ENCODE measurements at places on chromosomes 2 and 18. TPM values are rescaled to one million over a fixed set of nuclear protein-coding genes. Genes with fewer than 3 reads are reported as not detected.

IL1F10 gene
- total RNA-seq, result not detected

- DNase-seq, result no peak
Measured at GRCh38 chr2:134954065-134954464, 35.4 kb downstream of the CCNT2 start.

ATP5MC3 gene
- 334 TPM for total RNA-seq

DNA sequence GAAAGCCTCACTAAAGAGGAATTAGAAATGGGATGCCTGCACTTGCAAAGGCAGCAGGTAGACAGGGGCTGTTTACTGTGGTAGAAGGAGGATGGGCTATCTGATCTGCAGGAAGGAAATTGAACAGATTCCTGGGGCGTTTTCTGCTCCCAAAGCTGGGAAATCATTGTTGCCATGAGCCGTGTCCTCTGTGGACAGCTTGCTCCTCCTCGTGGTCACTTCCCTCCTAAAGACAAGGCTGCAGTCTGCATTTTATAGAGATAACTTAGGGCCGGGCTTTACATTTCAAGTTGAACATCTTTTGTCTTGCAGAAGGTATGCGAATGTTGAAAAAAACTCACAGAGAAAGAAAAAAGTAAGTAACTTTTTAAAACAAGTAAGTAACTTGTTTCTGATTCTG, 50.9 kb downstream of the DCDC2C start:
- peak; percentile 27 for DNase-seq

SF3B1 gene
- 278 TPM for total RNA-seq

DNA sequence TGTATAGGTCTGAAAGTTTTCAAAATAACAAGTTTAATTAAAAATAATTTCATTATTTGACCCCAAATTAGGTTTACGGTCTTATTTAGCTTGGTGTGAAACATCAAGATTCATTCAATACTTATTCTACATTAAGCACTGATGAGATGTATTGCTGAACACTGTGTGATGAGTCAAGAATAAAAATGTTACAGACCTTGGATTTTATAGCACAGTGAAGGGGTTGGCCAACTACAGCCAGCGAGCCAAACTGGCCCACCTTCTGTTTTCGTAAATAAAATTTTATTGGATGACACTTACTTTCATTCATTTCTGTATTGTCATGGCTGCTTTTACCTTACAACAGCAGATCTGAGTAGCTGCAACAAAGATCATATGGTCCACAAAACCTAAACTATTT, 8.3 kb downstream of the PPP4R1 start:
- DNase-seq, result no peak

GRCh38 chr2:6214471-6214870, 522.3 kb downstream of the SOX11 start:
- peak; percentile 50 for DNase-seq

EIPR1 gene
- total RNA-seq, result 27.6 TPM

ARHGAP15 gene
- total RNA-seq, result not detected

SLC9A4 gene
- total RNA-seq, result not detected

- no peak for DNase-seq
Measured at GRCh38 chr18:3081584-3081991, 68.6 kb upstream of the LPIN2 start.

GRCh38 chr2:151853070-151853758, 25.0 kb upstream of the ARL5A start:
- DNase-seq, result no peak

DNA sequence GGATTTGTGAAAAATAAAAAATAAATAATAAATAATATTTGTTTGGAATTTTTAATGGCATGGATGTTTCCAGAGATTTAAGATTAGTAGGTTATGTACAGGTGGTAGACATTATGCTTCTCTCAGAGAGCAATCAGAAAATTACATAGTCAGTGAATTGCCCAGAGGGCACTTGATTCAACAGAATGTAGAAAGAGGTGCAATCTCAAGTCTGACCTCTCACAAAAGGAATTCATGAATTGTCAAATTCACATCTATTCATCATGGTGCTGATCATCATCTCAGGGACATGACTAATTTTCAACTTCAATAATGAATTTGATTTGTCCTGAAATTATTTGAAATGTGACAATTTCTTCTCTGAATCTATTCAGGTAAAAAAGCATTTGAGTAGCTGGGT, 172.5 kb downstream of the PDE11A start:
- no peak for DNase-seq

DNA sequence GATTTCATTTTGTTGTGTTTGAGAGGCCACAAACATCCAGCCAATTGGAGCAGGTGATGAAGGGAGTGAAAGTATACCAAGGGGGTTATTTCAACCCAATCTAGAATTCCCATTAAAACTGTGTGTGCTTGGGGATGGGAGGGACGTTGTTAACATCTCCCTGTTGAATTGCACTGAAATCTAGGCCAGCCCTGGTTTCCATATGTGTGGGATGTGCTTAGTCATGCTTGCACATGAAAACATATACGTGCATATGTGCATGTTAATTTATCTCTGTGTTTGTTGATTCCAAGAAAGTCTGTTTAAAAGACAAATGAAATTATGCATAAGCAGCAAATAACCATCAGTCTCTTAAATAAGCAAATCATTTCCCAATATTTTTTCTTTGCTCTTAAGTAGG, 5.6 kb downstream of the CELF4 start:
- DNase-seq, result no peak

SIX3 gene
- total RNA-seq, result 0.55 TPM

CTLA4 gene
- not detected for total RNA-seq

DNA sequence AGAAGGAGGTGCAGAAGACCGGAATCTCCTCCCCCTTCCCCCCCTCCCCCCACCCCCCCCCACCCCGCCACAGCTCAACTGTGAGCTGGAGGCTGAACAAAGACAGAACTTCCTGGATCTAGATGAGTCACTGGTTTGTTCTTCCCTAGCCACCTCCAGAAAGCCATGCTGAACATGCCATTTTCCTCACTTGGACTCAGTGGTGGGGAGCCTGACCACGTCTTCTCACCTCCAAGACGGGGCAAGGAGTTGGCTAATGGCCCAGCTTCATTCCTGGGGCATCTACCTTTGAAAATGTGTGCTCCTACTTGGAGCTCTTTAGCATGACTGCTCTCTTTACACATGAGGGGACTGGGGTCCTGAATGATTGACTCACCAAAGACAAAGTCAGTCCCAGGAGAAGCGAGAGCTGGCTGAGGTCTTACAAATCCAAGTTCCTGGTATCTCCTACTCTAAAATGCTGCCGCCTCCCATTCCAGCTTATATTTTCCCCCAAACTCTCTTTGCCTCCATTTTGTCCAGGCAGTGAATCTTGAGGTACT, 22.6 kb upstream of the FZD5 start:
- peak; percentile 72 for DNase-seq

- DNase-seq, result no peak
Measured at GRCh38 chr2:203783496-203784203, 77.2 kb downstream of the CD28 start.

RAB6C gene
- not detected for total RNA-seq

GRCh38 chr18:6315517-6316331, 99.0 kb downstream of the L3MBTL4 start:
- no peak for DNase-seq

DNA sequence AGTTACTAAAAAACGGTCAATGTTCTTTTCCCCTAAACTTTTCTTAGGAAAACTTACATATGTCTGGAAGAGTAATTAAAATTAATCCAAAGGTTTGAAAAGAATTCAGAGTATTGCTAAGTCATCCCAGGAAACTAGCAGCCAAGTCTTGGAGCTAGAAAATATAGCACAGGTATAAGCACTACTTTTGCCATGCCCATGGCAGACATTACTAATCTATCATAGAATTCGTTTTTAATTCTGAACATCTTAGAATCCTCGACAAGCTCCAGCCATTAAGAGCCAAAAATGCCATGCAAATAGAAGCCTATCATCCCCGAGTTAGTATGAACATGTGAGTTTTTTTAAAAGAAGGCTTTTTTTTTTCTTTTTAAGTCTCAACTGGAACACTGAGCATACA, 395.0 kb downstream of the ZEB2 start:
- no peak for DNase-seq

- DNase-seq, result no peak
Measured at GRCh38 chr2:219323434-219323833, 9.1 kb downstream of the RESP18 start.

- DNase-seq, result no peak
Measured at GRCh38 chr2:149562324-149562723, 25.3 kb downstream of the MMADHC start.

DNA sequence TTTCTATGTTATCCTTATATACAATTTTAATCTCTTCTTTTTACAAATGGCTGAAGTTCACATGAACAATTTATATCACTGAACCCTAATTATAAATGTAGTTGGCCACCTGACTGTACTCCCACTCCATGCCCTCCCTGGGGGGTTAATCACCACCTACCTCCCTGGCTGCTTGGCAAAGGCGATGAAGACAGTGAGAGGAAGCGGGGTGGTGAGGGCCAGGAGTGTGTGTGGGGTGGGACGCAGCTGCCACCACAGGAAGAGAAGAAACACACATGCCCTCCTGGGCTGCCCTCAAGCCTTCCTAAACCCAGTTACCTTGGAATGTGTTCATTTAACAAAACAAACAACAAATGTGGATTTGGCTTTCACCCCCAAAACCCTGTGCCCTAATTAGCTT, 87.0 kb upstream of the REV1 start:
- no peak for DNase-seq

DNA sequence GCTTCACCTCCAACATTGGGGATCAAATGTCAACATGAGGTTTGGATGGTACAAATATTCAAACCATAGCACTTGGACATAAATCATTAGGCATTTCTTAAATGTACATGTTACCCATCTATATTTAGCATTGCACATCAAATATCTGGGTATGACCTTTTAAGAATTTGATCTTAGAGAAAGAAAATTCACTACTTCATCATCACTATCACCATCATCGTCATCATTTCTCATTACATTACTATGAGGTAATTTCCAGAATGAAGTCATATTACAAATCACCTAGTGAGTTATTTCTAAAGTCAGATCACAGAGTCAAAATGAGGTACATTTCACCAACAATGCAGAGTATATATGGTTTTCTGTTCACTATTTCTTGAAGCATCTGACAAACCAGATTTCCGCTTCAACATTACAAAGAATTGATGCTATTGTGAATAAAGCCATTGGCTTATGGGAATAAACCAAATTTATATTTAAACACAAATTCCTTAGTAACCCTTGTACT, 356.4 kb upstream of the GYPC start:
- DNase-seq, result no peak

DNA sequence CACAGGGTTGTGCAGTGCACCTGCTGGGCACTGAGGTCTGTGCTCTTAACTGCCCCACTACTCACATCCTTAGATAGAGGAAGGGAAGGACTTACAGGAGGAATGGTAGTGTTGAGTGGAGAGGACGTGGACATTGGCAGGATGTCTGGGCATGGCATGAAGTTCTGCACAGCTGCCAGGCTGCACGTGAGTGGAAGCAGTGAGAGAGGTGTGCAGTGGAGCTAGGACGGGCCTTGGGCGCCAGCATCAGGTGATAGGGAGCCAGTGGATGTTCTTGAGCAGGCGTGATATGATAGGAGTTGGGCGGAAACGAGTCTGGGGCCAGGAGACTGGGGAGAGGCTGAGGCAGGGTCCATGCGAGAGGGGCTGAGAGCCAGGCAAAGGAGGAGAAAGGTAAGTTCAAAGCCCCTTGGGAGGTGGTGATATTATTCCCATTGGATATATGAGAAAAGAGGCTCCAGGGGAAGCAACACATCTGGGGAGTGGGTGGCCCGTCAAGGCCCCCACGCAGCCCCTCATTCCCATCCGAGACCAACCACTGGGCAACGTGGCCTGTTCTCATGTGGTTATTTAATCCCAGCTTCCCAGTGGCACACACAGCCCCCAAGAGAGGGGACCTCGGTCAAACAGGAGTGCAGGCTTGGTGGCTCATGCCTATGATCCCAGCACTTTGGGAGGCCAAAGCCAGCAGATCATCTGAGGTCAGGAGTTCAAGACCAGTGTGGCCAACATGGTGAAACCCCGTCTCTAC, 45.7 kb upstream of the SNED1 start:
- DNase-seq, result no peak

- DNase-seq, result peak; percentile 84
Measured at GRCh38 chr2:233449081-233449901, 95.0 kb downstream of the DGKD start.

DNA sequence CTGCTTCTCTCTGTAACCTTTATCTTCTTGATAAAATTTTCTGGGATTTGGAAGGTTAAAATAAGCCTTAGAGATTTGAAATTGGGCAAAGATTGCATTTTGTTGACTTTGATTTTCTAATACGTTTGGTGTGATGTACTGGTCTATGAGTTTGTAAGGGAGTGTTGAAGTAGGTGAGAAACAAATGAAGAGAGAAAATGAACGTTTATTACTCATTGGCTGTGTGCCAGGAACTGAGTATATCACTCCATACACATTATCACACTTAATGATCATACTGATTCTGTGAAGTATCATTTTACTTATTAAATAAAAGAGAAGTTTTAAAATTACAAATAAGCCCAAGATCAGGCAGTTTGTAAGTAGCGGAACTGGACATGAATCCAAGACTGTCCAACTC, 795.1 kb upstream of the ZEB2 start:
- no peak for DNase-seq

DNA sequence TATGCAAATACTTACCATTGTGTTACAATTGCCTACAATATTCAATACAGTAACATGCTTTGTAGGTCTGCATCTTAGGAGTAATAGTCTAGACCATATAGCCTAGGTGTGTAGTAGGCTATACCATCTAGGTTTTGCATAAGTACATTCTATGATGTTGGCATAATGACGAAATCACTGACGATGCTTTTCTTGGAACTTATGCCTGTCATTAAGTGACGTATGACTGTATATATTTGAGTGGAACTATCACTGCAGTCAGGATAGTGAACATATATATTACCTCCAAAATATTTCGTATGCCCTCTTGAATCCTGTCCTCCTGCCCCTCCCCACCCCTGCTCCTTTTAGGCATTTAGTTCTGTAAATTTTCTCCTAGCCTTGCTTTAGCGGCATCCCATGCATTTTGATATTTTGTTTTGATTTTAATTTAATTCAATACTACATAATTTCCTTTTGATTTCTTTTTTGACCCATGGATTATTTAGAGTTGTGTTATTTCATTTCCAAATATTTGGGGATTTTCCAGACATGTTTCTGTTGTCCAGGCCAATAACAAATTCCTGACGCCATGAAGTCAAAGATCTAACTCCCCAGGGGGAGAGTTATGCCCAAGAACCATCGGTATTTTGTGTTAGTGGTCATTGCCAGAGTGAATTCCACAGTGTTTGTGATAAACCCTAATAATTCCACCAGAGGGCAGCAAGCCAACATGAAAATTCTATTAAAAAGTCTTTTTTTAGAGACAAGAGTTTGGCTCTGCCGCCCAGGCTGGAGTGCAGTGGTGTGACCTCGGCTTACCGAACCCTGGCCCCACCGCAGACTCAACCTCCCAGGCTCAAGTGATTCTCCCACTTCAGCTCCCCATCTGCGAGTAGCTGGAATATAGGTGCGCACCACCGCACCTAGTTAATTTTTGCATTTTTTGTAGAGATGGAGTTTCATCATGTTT, 24.2 kb upstream of the CASP8 start:
- DNase-seq, result peak; percentile 60
